ENCODE measurements at places on chromosomes 1 and 21. TPM values are rescaled to one million over a fixed set of nuclear protein-coding genes. Genes with fewer than 3 reads are reported as not detected.
A peak's percentile ranks its signal among the peaks of the same experiment; 100 is the strongest.

- H3K4me3 ChIP-seq = no peak overlapping the region
- H3K36me3 ChIP-seq = no peaks in the 10 kb centered on the region
- no peaks in the 10 kb centered on the region for H3K27me3 ChIP-seq
- H3K27ac ChIP-seq = no peak overlapping the region
Observed at GRCh38 chr1:153293480-153293775, 19.3 kb downstream of the PGLYRP3 start.

Gene PIGR
- total RNA-seq = not detected

Gene LCE2B
- total RNA-seq = not detected

Gene DVL1
- total RNA-seq = 55.0 TPM

Gene CTTNBP2NL
- total RNA-seq = 83.0 TPM

Gene KRTAP10-11
- not detected for total RNA-seq

- H3K4me3 ChIP-seq = no peak overlapping the region
- H3K27me3 ChIP-seq = no peaks in the 10 kb centered on the region
- DNase-seq = no peak
- H3K27ac ChIP-seq = no peak overlapping the region
- no peaks in the 10 kb centered on the region for H3K36me3 ChIP-seq
Observed at GRCh38 chr21:34612056-34612455, 2.9 kb downstream of the RCAN1 start.

DNA sequence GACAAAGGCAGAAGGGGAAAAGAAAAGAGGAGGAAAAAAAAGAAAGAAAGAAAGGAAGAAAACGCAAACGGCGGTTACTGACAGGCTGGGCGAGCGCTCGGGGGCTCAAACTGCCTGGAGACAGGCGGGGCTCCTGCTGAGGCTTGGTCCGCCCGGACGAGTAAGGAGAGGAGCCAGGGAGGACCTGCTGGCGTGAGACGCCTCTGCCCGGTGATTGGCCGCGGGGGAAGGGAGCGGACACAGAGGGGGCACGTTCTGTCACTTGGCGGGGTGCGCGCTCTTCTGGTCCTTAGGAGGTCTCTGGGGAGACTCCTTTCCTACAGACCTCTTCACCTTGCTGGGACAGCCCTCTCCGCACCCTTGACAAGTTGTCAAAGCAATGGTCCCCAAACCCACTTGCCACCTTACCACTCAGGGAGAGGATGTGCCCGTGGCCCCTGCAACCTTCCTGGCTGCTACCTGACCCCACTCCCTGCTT, 791 bp upstream of the PIK3R3 start:
- H3K27ac ChIP-seq = peak overlapping the region; percentile 100
- H3K27me3 ChIP-seq = no peaks in the 10 kb centered on the region
- no peak for DNase-seq
- H3K36me3 ChIP-seq = no peaks in the 10 kb centered on the region
- H3K4me1 ChIP-seq = peaks cover 21% of the 10 kb centered on the region

GRCh38 chr1:100343897-100344296, 8.4 kb upstream of the CDC14A start:
- no peaks in the 10 kb centered on the region for H3K36me3 ChIP-seq
- H3K4me1 ChIP-seq = no peaks in the 10 kb centered on the region
- H3K27ac ChIP-seq = no peak overlapping the region

- no peaks in the 10 kb centered on the region for H3K36me3 ChIP-seq
- H3K27me3 ChIP-seq = peaks cover 65% of the 10 kb centered on the region
- H3K4me1 ChIP-seq = peaks cover 4% of the 10 kb centered on the region
- no peak overlapping the region for H3K27ac ChIP-seq
- DNase-seq = no peak
Observed at GRCh38 chr1:39635205-39635870, 4.1 kb downstream of the HEYL start.

GRCh38 chr1:64599242-64599641, 129.3 kb downstream of the CACHD1 start:
- H3K27ac ChIP-seq = no peak overlapping the region
- peaks cover 10% of the 10 kb centered on the region for H3K4me1 ChIP-seq
- DNase-seq = no peak
- H3K36me3 ChIP-seq = no peaks in the 10 kb centered on the region

Gene NID1
- total RNA-seq = 76.8 TPM

DNA sequence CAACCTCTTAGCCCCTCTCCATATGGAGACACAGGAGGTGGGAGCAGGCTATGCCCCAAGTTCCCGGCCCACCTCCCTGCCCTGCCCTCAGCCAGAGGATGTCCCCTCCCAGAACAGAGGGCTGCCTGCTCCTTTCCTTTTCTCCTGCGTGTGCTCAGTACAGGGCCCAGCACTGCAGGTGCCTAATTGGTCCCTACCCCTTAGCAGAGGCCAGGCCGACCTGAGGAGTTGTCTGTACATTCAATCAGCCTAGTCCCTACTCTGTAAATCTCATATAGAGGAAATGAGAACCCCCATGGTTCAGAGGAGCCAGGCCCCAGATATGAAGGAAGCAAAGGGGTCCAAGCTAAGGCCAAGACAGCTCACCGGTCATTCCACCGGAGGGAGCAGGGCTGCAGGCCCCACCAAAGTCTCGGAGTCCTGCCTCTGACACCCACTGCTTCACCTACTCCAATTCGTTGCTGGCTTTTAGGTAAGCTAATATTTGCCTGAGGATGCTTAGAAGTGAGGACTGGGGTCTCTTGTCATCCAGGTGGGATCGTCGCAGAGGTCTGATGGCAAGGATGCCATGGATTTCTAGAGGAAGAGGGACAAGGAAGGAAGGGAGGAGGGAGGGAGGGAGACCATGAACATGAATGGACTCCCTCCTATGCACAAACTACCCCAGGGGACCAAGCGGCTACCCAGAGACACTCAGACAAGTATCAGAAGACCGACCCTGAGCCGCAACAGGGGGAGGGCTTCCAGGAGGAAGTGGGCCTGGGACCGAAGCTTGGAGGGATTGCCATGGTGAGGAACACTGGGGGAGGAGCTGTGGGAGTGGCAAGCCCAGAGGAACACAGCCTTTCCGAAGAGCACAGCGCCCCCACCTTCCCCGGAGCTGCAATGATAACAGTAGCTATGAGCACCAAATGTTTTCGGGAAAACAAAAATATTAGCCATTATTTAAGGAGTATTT, 30.4 kb upstream of the FOXO6 start:
- DNase-seq = no peak
- H3K4me1 ChIP-seq = no peaks in the 10 kb centered on the region
- no peaks in the 10 kb centered on the region for H3K36me3 ChIP-seq
- peaks cover 3% of the 10 kb centered on the region for H3K27me3 ChIP-seq
- no peak overlapping the region for H3K4me3 ChIP-seq

- no peak for DNase-seq
- H3K27me3 ChIP-seq = peaks cover 2% of the 10 kb centered on the region
- H3K27ac ChIP-seq = no peak overlapping the region
Observed at GRCh38 chr21:44848821-44849521, 24.5 kb downstream of the PTTG1IP start.

GRCh38 chr1:200386416-200386815, 23.4 kb downstream of the ZNF281 start:
- DNase-seq = peak; percentile 18
- no peaks in the 10 kb centered on the region for H3K36me3 ChIP-seq

- DNase-seq = no peak
- H3K27ac ChIP-seq = no peak overlapping the region
- H3K4me3 ChIP-seq = no peak overlapping the region
- peaks cover 3% of the 10 kb centered on the region for H3K4me1 ChIP-seq
Observed at GRCh38 chr1:1900883-1901640, 10.2 kb upstream of the GNB1 start.

Gene SHISA4
- total RNA-seq = 9.8 TPM

GRCh38 chr1:238099871-238100270, 209.1 kb upstream of the ZP4 start:
- H3K4me3 ChIP-seq = no peak overlapping the region
- no peak overlapping the region for H3K27ac ChIP-seq
- DNase-seq = no peak
- no peaks in the 10 kb centered on the region for H3K4me1 ChIP-seq
- H3K36me3 ChIP-seq = no peaks in the 10 kb centered on the region

DNA sequence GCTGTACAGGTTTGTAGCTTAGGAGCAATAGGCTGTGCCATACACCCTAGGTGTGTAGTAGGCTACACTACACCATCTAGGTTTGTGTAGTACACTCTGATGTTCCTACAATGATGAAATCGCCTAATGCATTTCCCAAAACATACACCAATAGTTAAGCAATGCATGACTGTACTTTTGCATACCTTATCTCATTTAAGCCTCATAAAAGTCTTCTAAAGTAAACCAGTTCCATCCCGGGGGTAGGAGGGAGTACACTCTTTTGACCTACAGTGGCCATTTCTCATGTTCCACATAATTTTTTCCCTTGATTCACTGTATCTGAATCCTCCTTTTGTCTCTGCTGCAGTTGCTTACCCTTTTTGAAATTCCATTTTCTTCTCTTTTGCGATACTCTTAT, 12.2 kb downstream of the TRMT13 start:
- no peak for DNase-seq
- no peaks in the 10 kb centered on the region for H3K4me1 ChIP-seq
- H3K36me3 ChIP-seq = peaks cover 42% of the 10 kb centered on the region

Gene DHDDS
- total RNA-seq = 87.2 TPM

Gene GABRD
- total RNA-seq = not detected

- H3K27ac ChIP-seq = no peak overlapping the region
- H3K4me3 ChIP-seq = no peak overlapping the region
- H3K36me3 ChIP-seq = peaks cover 12% of the 10 kb centered on the region
- DNase-seq = no peak
- no peaks in the 10 kb centered on the region for H3K4me1 ChIP-seq
Observed at GRCh38 chr1:42674682-42675081, 7.5 kb upstream of the YBX1 start.

GRCh38 chr1:38061883-38062328, 15.3 kb upstream of the POU3F1 start:
- H3K4me1 ChIP-seq = peaks cover 12% of the 10 kb centered on the region
- H3K36me3 ChIP-seq = no peaks in the 10 kb centered on the region
- H3K27me3 ChIP-seq = no peaks in the 10 kb centered on the region
- H3K4me3 ChIP-seq = no peak overlapping the region

Gene CCDC27
- not detected for total RNA-seq

Gene FMO2
- not detected for total RNA-seq

Gene RAB7B
- total RNA-seq = 8.1 TPM
